T-helper 22 cell (primary cell): ENCODE measurements at places on chromosomes 3 and 15.

- no peak for DNase-seq
These were observed 335.7 kb upstream of the CFAP20DC start for GRCh38 chr3:59385547-59385946.

- DNase-seq: no peak
These were observed 68.8 kb upstream of the IL12A start for GRCh38 chr3:159919873-159920272.

DNA sequence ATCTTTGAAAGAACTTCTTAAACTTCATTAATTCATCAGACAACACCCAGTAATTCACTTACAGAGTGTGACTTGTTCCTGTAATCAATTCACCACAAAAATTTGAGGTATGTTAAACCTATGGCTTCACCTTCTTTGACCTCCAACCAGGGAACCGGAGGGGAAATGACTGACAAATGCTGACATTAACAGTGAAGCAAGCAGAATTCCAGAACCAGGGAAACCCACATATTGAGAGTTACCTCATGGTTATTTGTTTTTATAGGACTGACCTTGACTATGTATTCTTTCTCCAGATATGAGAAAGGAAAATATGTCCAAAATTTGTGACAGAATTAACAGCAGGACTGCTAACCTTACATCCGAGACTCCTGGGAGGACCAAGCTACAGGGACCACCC, 2.7 kb downstream of the P3H2 start:
- no peak for DNase-seq

DNA sequence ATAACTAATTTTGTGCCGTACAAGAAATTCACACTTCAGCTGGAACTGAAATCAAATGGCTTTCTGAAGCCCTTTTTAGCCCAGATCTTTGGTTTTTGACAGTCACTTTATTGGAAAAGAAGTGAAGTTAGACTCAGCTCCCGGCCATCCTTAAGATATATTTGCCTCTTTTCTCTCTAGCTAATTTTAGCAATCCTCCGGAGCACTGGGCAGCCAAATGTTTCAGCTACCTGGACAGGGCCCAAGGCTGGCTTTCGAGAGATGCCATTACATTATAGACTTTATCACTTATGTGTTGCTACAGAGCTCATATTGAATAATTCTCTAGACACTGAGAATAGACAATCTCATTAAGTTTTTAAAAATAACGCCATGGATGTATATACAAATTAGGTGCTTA, 28.5 kb upstream of the RPL39L start:
- DNase-seq: no peak

DNA sequence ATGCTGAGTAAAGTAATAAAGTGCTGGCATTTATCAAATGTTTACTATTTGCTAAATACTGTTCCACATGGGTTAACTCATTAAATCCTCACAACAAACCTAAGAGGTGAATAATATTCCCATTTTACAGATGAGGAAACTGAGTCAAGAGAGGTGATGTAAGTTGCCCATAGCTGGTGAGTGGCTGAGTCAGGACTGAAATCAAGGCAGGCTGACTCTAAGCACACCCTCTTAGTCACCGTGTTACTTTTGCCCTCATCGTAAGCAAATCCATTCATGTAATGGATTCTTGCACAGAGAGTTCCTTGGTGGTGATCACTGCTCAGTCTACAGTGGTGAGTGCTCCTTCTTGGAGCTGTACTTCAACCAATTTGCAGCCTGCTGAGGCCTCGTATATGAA, 28.9 kb upstream of the PTX3 start:
- no peak for DNase-seq
